NCI-H2107 (cell line): ENCODE measurements at places on chromosomes 1 and 21.

DNA sequence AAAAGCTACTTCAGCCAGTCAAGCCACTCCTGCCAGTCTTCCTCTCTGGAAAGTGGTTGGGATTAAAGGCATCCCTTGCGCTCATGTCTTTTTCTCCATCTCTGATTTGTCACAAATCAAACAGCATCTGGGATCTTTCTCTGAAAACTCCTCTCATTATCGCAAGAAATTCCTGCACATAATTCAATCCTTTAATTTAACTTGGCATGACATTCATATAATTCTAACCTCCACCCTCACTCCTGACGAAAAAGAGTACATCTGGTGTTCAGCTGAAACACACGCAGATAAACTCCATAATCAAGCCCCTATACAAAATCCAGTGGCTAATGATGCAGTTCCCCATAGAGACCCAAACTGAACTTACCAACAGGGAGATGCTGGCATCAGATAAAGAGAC is 19.4 kb upstream of the SLC2A5 start:
- DNase-seq = no peak

DNA sequence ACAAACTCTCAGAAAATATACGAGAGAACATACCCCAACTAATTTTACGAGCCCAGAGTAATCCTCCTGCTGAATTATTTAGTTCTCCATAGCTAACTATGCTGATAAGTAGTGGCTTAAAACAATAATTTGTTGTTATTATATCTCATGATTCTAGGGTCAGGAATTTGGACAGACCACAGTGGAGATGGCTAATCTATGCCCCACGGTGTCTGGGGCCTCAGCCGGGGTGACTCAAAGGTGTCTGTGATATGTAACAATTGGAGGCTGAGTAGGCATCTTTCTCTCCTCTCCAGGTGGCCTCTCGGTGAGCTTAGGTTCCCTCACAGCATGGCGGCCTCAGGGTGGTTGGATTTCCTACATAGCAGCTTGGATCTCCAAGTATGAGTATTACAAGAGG is 35.4 kb upstream of the FOXO6 start:
- DNase-seq = no peak

DNA sequence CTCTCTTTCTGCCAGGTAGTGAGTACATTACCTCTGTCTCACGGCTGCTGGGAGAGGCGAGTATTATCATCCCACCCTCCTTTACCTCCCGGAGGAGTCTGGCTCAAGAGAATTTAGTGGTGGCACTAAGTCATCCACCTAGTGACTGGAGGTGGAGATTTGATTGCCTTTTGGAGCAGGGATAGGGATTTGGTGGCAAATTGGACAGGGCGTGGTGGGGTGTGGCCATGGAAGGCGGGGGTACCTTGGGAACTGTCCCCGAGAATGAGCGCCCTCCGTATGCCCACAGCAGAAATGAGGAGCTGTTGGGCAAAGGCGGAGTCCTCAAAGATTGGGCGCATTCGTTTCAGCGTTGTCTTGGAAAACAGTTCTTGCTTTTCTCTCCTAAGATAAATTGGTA is 32.1 kb upstream of the HMGN1 start:
- DNase-seq = no peak

- DNase-seq = no peak
These were observed 17.6 kb downstream of the HTR6 start for GRCh38 chr1:19682257-19682656.
